ENCODE measurements at places on chromosomes 13 and 19.

- H3K27ac ChIP-seq = no peak overlapping the region
- peaks cover 8% of the 10 kb centered on the region for H3K27me3 ChIP-seq
- H3K4me3 ChIP-seq = peak overlapping the region; percentile 47
- DNase-seq = no peak
- H3K4me1 ChIP-seq = peaks cover 9% of the 10 kb centered on the region
Measured at GRCh38 chr19:17831419-17831888, 10.1 kb upstream of the INSL3 start.

DNA sequence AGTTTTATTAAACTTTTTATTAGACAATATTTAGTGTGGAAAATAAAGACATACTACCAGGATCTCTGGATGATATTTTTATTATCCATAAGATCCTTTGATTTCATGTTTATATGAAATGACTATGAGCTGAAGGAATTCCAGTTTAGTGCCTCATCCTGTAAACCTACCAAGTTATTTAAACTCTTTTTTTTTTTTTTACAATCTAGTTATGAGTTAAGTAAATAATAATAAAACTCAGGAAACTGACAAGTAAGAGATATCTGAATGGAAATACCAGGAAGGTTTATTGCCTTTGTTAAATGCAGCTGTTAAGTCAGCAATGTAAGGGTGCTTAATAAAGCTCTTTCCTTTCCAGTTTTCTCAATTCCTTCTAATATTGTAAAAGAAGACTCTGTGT is 53.9 kb downstream of the RXFP2 start:
- no peak for DNase-seq
- H3K27me3 ChIP-seq = no peaks in the 10 kb centered on the region
- no peak overlapping the region for H3K4me3 ChIP-seq
- H3K36me3 ChIP-seq = no peaks in the 10 kb centered on the region
- peaks cover 21% of the 10 kb centered on the region for H3K4me1 ChIP-seq

DNA sequence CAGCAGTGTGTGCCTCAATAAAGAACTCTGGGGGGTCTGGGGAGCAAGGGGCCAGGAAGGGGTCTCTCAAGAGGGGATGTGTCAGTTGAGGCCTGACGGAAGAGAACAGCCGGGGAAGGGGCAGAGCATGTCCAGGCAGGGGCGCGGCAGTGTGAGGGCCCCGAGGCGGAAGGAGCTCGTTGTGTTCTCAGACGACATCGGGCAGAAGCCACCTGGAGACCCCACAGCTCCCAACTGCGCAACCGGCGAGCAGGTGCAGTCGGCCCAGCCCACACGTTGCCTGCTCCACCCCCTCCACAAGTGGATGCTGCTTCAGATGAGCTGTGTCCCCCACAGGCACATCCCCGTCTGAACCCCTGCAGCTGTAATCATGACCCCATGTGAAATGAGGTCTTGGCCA is 4.9 kb downstream of the CACTIN start:
- DNase-seq = no peak
- H3K27me3 ChIP-seq = no peaks in the 10 kb centered on the region
- no peak overlapping the region for H3K27ac ChIP-seq
- H3K36me3 ChIP-seq = peaks cover 5% of the 10 kb centered on the region

GRCh38 chr19:461721-462551 is 1.1 kb upstream of the SHC2 start:
- H3K27me3 ChIP-seq = no peaks in the 10 kb centered on the region
- no peak overlapping the region for H3K27ac ChIP-seq
- H3K36me3 ChIP-seq = peaks cover 1% of the 10 kb centered on the region
- no peak for DNase-seq

- peaks cover 8% of the 10 kb centered on the region for H3K36me3 ChIP-seq
- no peak for DNase-seq
- no peak overlapping the region for H3K4me3 ChIP-seq
- no peak overlapping the region for H3K27ac ChIP-seq
- H3K27me3 ChIP-seq = no peaks in the 10 kb centered on the region
- peaks cover 26% of the 10 kb centered on the region for H3K4me1 ChIP-seq
Measured at GRCh38 chr19:9848762-9849161, 13.6 kb downstream of the PIN1 start.

GRCh38 chr13:84129966-84130365 is 247.7 kb upstream of the SLITRK1 start:
- H3K4me1 ChIP-seq = no peaks in the 10 kb centered on the region
- H3K27ac ChIP-seq = no peak overlapping the region
- no peak overlapping the region for H3K4me3 ChIP-seq
- DNase-seq = no peak
- H3K36me3 ChIP-seq = no peaks in the 10 kb centered on the region

- H3K4me1 ChIP-seq = no peaks in the 10 kb centered on the region
- H3K36me3 ChIP-seq = no peaks in the 10 kb centered on the region
- DNase-seq = no peak
- no peak overlapping the region for H3K27ac ChIP-seq
Measured at GRCh38 chr19:34145741-34146202, 26.5 kb upstream of the LSM14A start.

- H3K27me3 ChIP-seq = no peaks in the 10 kb centered on the region
- H3K4me3 ChIP-seq = peak overlapping the region; percentile 82
- no peak for DNase-seq
- H3K36me3 ChIP-seq = peaks cover 9% of the 10 kb centered on the region
Measured at GRCh38 chr19:13764821-13765394, 586 bp downstream of the MRI1 start.

DNA sequence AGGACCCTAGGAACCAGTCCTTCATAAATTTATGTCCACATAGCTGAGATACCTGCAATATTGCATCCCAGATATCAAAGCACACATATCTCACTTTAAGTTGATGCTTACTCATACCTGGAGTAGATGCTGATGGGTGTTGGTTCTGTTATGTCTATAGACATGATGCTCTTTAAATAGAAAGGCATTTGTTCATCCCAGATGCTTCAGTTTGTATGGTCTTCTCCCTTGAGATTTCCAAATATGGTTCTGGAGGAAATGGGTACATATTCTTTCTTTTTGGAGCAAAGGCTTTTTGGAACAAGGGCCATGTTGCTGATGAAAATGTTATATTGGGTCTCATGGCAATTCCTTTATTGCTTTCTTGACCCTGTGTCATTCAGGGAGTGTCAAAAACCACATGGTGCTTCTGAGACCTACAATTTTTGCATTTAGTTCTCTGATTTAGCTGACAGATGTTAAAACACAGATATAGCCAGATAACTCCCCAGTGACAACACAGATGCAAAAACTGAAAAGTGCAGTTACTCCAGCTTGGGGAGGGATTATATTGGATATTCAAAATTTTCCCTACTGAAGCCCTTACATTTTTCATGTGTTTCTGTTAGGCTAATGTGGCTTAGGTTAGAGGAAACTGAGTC is 211.4 kb downstream of the KCNRG start:
- no peak for DNase-seq
- no peaks in the 10 kb centered on the region for H3K27me3 ChIP-seq
- no peak overlapping the region for H3K4me3 ChIP-seq
- no peak overlapping the region for H3K27ac ChIP-seq
- H3K4me1 ChIP-seq = peaks cover 45% of the 10 kb centered on the region

- H3K4me1 ChIP-seq = peaks cover 17% of the 10 kb centered on the region
- no peak overlapping the region for H3K27ac ChIP-seq
- no peak overlapping the region for H3K4me3 ChIP-seq
- no peak for DNase-seq
Measured at GRCh38 chr19:52658595-52658994, 20.4 kb upstream of the ZNF83 start.

GRCh38 chr19:5282901-5283300 is 57.7 kb downstream of the PTPRS start:
- no peaks in the 10 kb centered on the region for H3K27me3 ChIP-seq
- H3K4me1 ChIP-seq = peaks cover 4% of the 10 kb centered on the region
- H3K4me3 ChIP-seq = no peak overlapping the region
- DNase-seq = no peak

DNA sequence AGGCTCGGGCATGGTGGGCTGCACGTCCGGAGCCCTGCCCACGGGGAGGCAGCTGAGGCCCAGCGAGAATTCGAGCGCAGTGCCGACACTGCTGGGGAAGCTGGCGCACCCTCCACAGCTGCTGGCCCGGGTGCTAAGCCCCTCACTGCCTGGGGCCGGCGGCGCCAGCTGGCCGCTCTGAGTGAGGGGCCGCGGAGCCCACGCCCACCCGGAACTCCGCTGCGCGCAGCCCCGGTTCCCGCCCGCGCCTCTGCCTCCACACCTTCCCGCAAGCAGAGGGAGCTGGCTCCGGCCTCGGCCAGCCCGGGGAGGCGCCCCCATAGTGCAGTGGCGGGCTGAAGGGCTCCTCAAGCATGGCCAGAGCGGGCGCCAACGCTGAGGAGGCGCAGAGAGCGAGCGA is 2080.4 kb downstream of the PCDH9 start:
- H3K4me1 ChIP-seq = no peaks in the 10 kb centered on the region
- no peak overlapping the region for H3K4me3 ChIP-seq
- no peak for DNase-seq

DNA sequence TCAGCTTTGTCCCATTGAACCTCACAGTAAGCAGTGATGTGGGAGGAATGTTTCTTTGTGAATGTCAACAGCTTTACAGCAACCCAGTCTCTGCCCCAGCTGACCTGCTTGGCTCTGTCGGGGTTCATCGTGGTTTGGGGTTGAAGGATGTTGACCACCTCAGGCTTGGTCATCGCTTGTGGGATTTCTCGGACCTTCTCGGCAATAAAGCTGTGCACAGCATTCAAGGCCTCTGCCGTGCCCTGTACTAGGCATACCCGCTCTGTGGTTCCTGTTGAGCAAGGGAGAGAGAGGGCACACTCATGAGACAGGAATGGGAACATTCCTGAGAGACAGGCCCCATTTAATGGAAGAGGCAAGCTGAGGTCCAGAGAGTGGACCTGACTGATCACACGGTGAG is 20.0 kb downstream of the NOVA2 start:
- no peaks in the 10 kb centered on the region for H3K36me3 ChIP-seq
- DNase-seq = no peak
- no peak overlapping the region for H3K27ac ChIP-seq

DNA sequence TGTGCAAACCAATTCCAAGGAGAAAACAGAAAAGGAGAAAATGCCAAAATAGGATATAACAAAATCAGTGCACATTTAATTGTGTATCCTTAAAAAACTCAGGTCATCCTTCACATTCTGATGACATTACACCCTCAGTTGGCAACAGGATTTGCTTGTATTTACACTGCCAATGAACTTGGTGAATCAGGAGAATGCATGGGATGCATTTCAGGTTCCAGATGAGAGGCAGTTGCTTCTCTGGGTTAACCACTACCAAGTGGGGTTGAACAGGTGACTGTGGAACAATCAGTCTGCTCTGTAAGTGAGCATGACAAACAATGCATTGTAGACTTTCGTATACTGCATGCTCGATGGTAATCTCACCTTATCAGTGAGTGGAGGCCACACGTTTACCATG is 79.1 kb downstream of the STARD13 start:
- no peak overlapping the region for H3K4me3 ChIP-seq
- no peaks in the 10 kb centered on the region for H3K27me3 ChIP-seq
- peak overlapping the region; percentile 88 for H3K27ac ChIP-seq
- H3K36me3 ChIP-seq = peaks cover 6% of the 10 kb centered on the region

GRCh38 chr13:110541526-110541920 is 20.0 kb downstream of the RAB20 start:
- peaks cover 2% of the 10 kb centered on the region for H3K36me3 ChIP-seq
- no peaks in the 10 kb centered on the region for H3K27me3 ChIP-seq
- H3K27ac ChIP-seq = peak overlapping the region; percentile 79
- DNase-seq = no peak
- peak overlapping the region; percentile 31 for H3K4me3 ChIP-seq

- no peaks in the 10 kb centered on the region for H3K27me3 ChIP-seq
- no peak for DNase-seq
- H3K27ac ChIP-seq = no peak overlapping the region
- H3K36me3 ChIP-seq = peaks cover 1% of the 10 kb centered on the region
- no peak overlapping the region for H3K4me3 ChIP-seq
- peaks cover 13% of the 10 kb centered on the region for H3K4me1 ChIP-seq
Measured at GRCh38 chr13:49055021-49055420, 79.3 kb downstream of the FNDC3A start.

- no peak overlapping the region for H3K4me3 ChIP-seq
- H3K27ac ChIP-seq = no peak overlapping the region
- no peak for DNase-seq
- H3K36me3 ChIP-seq = no peaks in the 10 kb centered on the region
Measured at GRCh38 chr13:40440990-40441820, 225.2 kb downstream of the FOXO1 start.

DNA sequence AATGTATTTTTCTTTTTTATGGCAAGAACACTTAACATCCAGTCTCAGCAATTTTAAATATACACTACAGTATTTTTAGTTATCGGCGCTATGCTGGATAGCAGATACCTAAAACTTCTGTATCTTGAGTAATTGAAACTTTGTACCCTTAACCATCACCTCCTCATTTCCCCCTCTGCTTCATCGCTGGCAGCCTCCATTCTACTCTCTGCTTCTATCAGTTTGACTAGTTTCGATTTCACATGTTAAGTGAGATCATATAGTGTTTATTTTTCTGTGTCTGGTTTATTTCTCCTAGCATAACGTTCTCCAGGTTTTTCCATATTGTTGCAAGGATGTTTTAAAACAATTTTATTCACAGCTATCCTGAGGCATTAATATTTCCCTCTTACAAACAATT is 340.8 kb upstream of the SLC10A2 start:
- peaks cover 2% of the 10 kb centered on the region for H3K27me3 ChIP-seq
- H3K27ac ChIP-seq = no peak overlapping the region
- no peak for DNase-seq
- no peaks in the 10 kb centered on the region for H3K4me1 ChIP-seq
- H3K4me3 ChIP-seq = no peak overlapping the region

GRCh38 chr19:42468273-42468796 is 25.6 kb upstream of the CXCL17 start:
- H3K4me3 ChIP-seq = no peak overlapping the region
- peaks cover 7% of the 10 kb centered on the region for H3K27me3 ChIP-seq
- no peak for DNase-seq
- H3K27ac ChIP-seq = peak overlapping the region; percentile 9
- peaks cover 25% of the 10 kb centered on the region for H3K4me1 ChIP-seq

DNA sequence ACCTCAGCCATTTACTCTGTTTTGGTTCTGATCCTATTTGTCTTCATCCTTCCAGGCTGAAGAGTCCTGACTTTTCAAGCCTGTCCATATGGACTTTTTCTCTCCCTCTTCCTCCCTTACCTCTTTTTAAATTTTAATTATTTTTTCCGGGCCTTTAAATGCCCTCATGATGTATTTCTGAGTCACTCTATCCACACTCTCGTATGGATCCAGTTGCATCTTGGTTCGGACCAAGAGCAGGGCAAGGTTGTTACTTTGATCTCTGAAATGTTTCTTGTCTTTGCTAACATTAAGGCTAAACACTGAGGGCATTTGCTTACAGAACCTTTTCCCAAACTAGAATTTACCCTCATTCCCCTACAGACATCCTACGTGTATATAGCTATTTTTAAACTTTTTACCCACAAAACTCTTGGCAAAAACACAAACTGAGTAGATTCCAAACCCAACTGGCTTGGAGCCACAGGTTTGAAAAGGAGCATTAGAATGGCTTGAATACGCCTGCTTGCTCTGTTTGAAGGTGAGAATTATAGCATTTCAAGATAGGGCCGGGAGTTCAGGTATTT is 47.4 kb upstream of the SERPINE3 start:
- no peak overlapping the region for H3K4me3 ChIP-seq
- peaks cover 17% of the 10 kb centered on the region for H3K4me1 ChIP-seq
- peaks cover 4% of the 10 kb centered on the region for H3K27me3 ChIP-seq
- no peaks in the 10 kb centered on the region for H3K36me3 ChIP-seq
